Germinal center (tissue), 1 donor: ENCODE measurements at places on chromosomes 12 and 14.

DNA sequence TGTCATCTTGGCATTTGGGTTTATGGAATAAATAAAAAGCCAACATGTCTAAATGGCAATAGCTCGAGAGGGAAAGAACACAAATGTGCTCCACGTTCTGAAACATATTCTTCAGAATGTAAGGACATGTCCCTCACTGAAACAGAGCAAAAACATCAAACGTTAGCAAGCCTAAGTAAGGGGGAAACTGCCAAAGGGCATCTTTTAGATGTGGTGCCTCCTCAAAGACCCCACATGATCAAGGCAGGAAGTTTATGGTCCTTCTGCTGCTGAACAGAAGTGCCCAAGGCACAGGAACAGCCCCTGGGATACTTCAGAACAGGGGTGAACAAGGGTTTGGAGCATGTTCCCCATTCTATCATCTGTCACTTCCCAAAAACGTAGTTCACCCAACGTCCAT lies 227.0 kb downstream of the ANO2 start:
- no peak for DNase-seq

- no peak for DNase-seq
Measured at GRCh38 chr12:30105505-30105904, 321.8 kb upstream of the TMTC1 start.

DNA sequence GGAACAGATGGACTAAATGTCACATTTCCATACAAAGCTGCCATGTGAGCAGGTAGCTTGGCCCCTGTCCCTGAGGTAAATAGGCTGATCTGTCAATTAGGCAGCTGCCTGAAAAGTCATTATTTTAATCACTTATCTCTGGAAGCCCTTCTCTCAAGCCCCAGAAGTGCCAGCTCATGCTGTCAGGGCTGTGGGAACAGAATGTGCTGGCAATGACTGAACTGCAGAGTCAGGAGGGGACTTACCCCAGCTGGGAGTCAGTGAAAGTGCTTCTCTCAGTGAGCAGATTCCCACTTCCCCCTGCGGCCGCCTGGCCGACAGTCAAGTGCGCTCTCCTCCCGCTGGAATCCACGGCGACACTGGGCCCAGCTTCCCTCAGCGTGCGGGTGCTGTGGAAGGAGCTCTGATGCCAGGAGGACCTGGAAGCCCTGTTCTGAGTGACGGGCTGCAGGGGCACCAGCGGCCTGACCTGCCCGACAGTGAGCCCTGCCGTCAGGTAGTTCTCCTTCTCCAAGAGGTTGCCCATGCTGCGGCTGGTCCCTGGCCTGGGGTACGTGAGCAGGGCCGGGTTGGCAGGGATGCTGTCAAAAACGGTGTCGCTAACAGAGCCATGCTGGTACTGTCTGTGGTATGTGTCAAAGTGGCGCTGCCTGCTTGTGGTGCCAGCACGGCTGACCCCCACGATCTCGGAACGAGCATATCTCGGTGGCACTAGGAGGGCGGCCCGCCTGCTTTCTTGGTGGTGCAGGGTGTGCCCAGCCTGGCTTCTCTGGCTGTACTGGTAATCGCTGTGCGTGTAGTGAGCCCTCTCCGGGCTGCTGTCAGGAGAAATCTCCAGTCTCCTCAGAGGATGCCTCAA lies 18.7 kb downstream of the PKP2 start:
- DNase-seq: no peak

DNA sequence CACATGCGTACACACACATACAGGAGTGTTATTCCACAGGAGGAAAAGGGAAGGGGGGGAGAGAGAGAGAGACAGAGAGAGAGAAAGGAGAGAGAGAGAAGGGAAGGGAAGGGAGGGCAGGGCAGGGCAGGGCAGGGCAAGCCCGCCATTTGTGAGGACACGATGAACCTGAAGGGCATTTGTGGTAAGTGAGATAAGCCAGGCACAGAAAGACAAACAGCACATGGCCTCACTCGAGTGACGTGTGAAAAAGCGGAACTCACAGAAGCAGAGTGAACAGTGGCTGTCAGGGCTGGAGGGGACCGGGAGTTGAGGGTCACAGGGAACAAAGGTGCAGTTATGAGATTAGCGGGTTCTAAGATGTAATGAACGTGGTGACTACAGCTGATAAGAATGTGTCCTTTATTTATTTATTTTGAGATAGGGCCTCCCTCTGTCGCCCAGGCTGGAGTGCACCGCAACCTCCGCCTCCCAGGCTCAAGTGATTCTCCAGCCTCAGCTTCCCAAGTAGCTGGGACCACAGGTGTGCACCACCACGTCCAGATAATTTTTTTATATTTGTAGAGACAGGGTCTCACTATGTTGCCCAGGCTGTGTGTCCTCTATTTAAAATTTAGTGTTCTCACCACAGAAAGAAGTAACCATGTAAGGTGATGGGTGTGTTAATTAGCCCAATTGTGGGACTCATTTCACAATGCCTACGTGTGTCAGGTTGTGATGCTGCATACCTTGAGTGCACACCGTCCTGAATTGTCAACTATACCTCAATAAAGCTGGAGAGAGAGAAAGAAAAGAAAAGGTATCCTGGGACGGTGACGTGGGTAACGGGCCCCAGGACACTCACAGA lies 18.7 kb upstream of the FBRSL1 start:
- DNase-seq: peak; percentile 31

- no peak for DNase-seq
Measured at GRCh38 chr12:84464616-84465015, 448.0 kb downstream of the SLC6A15 start.

GRCh38 chr12:113048716-113049127 lies 7.8 kb upstream of the DTX1 start:
- DNase-seq: peak; percentile 67

DNA sequence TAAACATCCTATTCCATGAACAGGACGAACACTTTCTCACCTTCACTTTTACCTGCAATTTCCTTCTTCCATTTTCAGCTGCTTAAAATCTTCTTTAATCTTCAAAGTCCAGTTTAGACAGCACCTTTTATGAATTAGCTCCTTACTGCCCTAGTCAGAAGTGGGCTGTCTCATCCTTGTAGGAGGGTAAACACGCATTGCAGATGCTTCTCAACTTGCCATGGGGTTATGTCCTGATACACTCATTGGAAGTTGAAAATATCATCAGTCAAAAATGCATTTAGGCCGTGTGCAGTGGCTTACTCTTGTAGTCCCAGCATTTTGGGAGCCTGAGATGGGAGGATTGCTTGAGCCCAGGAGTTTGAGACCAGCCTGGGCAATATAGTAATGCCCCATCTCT lies 35.2 kb downstream of the HMGA2 start:
- no peak for DNase-seq

DNA sequence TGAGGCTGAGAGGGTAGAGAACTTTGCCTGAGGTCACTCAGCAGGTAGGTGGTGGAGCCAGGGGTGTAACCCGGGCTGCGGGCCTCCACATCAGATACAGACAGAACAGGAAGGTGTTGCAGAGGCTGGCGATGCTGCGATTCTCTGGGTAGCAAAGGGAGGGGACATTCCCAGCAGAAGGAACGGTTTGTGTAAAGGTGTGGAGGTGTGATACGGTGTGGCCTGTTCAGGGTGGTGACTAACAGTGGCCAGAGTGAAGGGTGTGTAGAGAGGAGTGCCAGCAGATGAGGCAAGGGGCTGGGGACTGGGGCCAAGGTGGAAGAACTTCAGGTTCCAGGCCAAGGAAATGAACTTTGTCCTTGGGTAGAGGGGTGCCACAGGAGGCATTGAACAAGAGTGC lies 18.2 kb upstream of the FAIM2 start:
- no peak for DNase-seq

GRCh38 chr14:55926007-55926406 lies 192.2 kb upstream of the PELI2 start:
- no peak for DNase-seq

- DNase-seq: no peak
Measured at GRCh38 chr12:119072440-119072839, 91.1 kb downstream of the SRRM4 start.

GRCh38 chr12:27008081-27008480 lies 6.1 kb downstream of the TM7SF3 start:
- DNase-seq: no peak

- no peak for DNase-seq
Measured at GRCh38 chr12:89092297-89092696, 260.0 kb downstream of the DUSP6 start.

- DNase-seq: no peak
Measured at GRCh38 chr12:12788131-12788530, 2.7 kb downstream of the APOLD1 start.

- no peak for DNase-seq
Measured at GRCh38 chr12:122394626-122395194, 27.8 kb downstream of the CLIP1 start.

GRCh38 chr12:118103601-118104382 lies at the start of gene VSIG10:
Gene VSIG10 (minus strand): TSS chr12:118104011. CDS start chr12:118103671, 340 bp downstream.
- DNase-seq: peak; percentile 54

GRCh38 chr14:63614679-63615363 lies 26.9 kb downstream of the WDR89 start:
- DNase-seq: no peak

DNA sequence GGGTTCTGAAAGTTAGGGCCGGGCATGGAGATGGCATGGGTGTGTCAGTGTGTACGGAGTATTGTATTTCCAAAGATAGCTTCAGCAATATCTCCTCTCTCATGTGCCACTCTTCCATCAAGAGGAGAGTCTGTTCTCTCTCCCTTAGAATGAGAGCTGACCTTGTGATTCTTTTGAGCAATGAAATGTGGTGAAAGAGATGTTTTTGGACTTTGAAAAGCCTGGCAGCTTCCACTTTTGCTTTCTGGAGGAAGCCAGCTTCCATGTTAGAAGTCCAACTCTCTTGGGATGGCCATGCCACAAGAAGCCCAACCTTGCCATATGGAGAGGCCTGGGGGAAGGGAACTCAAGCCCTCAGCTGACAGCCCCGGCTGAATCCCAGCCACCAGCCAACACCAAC lies 72.4 kb upstream of the GZMB start:
- DNase-seq: no peak

DNA sequence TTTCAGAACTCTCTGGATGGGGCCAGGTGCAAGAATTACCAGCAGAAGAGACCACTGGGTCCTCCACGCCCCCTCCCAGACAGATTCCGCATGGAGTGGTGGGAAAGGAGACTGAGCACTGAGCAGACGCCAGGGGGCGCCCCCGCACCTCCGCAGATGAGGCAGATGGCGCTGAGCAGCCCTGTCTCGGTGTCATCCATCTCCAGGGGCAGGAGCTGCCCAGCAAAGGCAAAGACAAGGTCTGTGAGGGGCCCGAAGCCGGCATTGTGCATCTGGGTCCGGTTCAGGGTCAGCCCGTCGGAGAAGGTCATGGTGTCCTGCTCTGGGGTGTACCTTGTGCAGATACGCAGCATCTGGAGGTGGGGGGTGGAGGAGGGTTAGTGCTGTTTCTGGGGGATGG lies 6.3 kb upstream of the ITGB7 start:
- DNase-seq: peak; percentile 84

DNA sequence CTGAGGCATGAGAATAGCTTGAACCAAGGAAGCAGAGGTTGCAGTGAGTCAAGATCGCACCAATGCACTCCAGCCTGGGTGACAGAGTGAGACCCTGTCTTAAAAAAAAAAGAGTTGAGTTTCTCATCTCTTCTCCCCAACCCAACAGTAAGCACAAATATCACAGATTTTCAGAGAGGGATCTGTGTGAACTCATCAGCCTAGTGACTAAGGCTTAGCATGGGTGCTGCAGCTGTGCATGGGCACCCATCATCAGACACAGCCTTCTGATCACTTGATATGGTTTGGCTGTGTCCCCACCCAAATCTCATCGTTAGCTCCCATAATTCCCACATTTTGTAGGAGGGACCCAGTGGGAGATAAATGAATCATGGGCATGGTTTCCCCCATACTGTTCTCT lies 298.9 kb downstream of the PCNX1 start:
- DNase-seq: no peak

- DNase-seq: no peak
Measured at GRCh38 chr14:56129092-56129491, 10.9 kb downstream of the PELI2 start.

DNA sequence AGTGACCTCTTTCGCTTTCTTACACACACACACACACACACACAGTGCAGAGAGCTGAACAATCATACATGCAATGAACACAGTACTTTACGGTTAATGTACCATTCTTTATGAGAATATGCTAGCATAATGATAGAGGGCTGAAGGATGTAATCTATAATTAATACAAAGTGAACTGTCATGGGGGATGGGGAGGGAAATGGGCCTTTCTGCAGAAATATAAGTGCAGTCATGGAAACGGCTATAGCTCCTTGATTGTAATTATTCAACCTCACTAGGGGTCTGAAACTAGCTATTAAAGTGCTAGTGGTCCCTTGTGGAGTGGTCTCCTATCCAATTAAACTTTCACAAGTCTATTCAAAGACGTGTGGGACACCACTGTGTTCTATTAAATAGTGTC lies 443.2 kb upstream of the FOXG1 start:
- DNase-seq: no peak
